ENCODE measurements at places on chromosomes 5 and 9.

DNA sequence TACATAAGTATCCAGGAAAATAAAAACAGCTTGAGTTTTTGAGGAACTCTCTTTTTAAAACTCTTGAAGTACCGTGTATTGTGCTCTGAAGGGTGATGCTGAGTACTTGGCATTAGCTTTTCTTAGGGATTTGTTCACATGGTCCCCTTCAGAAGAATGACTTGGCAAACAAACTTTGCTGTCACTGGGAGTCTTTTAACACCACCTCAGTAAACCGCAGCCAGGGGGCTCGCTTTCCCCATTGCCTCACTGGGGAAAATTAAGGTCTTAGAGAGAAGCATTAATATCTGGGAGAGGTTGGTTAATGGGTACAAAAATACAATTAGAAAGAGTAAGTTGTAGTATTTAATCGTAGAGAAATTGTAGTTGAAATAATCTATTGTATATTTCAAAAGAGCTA is 105.9 kb upstream of the DAP start:
- DNase-seq: no peak

DNA sequence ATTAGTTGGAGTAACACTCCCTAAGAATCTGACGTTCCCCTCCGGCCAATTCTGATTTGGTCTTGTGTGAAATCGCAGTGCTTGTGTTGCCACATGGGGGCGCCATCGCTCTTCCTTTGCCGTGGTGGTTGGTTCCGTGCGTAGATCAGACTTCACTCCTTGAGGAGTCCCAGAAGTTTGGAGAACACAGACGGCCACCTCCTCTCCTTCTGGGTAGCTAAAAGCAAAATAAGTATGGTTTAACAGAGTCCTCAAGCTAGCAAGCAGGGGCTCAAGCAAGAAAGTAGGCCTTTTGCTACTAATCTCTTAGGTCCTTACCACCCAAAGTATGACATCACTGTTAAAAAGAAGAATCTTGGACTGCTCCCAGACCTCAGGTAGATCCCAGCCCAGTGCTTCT is 59.5 kb downstream of the HSPA4 start:
- DNase-seq: peak; percentile 74

DNA sequence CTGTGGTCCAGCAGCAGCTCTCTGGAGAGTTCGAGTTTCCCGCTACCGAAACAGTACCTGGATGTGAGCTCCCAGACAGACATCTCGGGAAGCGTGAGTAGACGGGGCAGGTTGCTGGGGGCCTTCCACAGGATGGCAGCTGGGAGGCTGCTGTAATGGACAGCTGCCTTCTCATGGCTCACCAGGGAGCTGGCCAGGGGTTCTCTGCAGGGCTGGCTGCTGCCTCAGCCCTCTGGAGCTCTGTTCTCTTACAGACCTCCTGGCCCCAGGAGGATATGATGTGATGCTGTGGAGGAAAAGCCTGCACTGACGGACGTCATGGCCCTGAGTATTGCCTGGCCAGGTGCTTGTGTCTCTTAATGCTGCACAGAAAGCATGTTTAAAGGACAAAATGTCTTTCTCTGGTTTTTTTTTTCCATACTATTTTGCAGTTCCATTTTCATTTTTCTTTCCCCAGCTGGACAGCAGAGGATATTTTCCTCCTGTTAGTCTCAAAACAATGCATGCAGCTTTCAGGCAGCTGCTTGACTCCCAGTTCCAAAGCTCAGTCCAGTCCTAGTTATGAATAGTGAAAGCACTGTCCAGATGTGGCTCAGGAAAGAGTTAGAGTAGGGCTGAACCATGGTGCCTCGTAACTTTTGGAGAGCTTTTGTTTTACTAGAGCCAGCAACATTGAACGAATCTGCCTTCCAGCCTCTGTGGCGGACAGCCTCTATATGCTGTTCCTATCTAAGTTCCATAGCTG is 77.5 kb upstream of the RARS1 start:
- no peak for DNase-seq

GRCh38 chr9:95715868-95716435 is 159.5 kb upstream of the ERCC6L2 start:
- no peak for DNase-seq

GRCh38 chr9:137370865-137371520 is 52.0 kb downstream of the EXD3 start:
- no peak for DNase-seq

GRCh38 chr9:129036923-129037766 is 719 bp downstream of the MIGA2 start:
- no peak for DNase-seq

DNA sequence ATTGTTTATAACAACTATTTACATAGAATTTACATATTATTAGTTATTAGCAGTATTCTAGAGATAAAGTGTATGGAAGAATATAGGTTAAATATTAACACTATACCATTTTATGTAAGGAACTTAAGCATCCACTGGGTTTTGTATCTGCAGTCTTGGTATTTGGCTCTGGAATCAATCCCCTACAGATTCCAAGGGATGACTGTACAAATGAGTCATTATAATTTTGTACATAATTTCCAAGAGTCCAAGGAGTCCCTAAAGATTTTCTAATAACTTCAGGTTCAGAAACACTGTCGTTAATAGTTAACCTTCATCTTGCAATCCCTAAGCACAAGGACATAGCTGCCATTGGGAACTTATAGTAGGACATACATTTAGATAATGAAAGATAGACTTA is 254.8 kb upstream of the PDE4D start:
- no peak for DNase-seq

- no peak for DNase-seq
Measured at GRCh38 chr5:109640976-109641375, 48.8 kb upstream of the MAN2A1 start.

DNA sequence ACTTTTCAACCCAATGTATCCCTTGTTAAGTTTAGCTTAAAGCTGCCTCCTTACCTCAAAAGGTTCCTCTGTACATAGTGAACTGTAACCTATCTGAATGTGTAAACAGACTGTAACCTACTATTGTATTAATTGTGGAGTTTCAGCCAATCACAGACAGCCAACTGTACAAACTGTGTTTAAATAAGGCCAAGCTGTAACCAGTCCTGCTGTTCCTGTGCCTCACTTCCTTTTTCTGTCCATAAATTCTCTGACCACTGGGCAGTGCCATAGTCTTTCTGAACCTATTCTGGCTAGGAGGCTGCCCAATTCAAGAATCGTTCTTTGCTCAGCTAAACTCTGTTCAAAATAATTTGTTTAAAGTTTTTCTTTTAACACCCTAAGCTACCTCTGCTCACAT is 74.7 kb upstream of the DAPK1 start:
- DNase-seq: peak; percentile 31

DNA sequence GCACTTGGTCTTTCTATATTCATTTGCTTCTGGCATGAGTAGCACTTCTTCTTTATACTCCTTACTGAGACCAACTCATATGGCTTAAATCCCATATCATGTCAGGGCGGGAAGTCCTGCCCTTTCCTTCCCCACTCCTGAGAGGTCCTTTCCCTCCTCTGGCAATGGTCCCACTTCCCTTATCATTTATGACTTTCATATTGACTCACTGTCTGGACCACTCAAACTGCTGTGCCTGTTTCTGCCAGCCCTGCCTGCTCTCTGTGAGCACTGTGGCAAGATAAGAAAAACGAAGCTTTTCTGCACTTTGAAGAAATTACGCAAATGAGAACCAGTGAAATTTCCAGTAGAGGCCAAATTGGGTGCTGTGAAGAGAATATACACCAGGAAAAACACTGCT is 58.1 kb downstream of the ZNF474 start:
- DNase-seq: peak; percentile 28

- peak; percentile 73 for DNase-seq
Measured at GRCh38 chr5:142826741-142827492, 56.7 kb downstream of the ARHGAP26 start.

DNA sequence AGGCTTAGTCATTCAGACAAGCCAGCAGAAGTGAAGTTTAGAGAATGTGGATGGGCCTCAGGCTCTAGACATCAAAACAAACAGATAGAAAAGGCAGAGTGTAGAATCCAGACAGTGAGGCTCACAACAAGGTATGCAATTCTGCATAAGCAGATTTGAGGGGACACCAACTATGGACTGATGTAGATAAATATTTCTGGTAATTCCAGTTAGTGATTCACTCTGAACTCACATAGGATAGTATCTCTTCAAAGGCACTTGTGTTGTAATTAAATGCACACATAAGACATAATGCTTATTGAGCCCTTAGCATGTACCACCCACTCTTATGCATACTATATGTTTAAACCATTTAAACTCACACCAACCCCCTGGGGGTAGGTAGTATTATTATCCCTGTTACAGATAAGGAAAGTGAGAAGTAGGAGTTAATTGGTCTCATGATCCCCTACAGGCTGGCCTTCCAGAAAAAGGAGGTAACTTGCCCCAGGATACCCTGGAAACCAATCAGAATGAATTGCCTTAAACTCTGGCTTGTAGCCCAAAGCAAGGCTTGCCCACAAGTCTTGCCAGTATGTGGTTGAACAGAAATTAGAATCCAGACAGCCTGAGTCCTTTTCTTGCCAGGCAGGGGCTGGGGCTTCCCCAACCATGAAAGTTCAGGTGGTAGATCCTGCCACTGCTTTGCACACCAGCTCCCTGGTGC is 39.5 kb upstream of the HSPB3 start:
- no peak for DNase-seq

GRCh38 chr5:143155455-143155854 is 248.0 kb downstream of the NR3C1 start:
- DNase-seq: no peak

- no peak for DNase-seq
Measured at GRCh38 chr9:97363661-97364299, 48.1 kb upstream of the TDRD7 start.

- no peak for DNase-seq
Measured at GRCh38 chr9:15484802-15485201, 26.0 kb downstream of the PSIP1 start.

DNA sequence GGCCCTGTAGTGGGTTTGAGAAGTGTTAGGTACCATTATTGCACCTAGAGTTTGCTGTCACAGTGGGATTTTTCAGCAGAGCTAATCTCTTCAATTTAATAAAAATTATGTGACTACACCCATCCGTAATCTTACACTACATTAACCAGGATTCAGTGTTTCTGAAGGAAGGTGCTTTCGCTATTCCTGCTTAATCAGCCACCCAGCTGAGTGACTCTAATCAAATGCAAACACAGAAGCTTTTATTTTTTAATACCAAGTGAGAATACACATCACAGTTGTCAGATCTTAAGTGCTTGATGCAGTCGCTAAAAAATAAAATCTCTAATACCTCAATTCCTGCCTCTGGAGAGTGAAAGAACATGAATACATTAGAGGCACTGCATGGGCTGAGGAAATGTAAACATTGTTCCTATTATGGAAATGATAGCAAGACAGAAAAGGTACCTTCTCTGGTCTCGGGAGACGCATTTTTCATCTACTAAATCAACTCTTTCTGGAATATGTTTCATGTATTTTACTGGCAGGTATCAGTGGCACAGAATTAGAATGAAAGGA is 125.7 kb downstream of the SEMA6A start:
- no peak for DNase-seq

DNA sequence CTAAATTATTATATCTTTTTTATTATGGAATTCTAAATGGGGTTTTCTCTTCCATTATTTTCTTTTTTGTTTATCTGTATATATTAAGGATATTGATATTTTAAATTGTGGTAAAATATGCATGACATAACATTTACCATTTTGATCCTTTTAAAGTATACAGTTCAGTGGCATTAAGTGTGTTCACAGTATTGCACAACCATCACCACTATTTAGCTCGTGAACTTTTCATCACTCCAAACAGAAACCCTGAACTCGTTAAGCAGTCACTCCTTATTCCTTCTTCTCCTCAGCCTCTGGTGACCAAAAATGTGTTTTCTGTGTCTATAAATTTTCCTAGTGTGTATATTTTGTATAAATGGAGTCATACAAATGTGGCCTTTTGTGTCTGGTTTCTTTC is 188.2 kb downstream of the CCDC171 start:
- peak; percentile 8 for DNase-seq

DNA sequence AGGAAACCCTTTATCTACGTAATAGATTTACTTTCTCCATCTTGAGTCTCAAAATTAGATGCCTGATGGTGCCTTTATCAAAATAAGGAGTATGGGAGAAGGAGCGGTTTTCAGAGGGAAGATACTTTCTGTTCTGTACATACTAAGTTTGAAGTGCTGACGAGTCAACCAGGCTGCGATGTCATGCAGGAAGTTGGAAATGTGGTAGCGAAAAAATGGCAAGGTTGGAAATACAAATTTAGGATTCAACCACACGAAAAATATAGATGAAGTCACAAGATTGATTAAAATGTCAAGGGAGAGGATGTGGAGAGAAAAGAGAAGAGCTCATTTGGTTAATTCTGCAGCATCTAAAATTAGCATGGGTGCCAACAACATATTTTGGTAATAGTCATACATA is 129.5 kb downstream of the FOXD1 start:
- no peak for DNase-seq

DNA sequence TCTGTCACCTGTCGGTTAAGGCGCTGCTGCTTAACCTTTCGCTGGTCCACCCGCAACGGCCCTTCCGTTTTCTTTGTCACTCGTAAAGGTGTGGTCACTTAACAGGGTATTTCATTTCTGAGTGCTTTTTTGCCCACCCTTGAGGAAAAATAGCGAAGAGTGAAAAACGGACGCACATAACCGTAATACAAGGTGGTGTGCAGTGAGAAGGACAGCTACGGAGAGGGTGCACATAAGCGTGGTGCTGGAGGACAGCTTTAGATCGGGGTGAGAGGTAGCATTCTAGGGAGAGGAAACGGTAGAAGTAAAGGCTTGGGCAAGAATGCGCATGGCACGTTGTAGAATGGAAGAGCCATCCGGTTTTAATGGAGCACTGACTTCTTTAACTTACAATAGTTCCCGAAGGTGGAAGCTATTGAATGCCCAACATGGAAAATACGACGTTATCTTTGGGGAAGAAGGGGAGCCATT is 761 bp downstream of the CCT5 start:
- DNase-seq: peak; percentile 30

- no peak for DNase-seq
Measured at GRCh38 chr9:116178481-116179211, 25.1 kb downstream of the PAPPA start.

DNA sequence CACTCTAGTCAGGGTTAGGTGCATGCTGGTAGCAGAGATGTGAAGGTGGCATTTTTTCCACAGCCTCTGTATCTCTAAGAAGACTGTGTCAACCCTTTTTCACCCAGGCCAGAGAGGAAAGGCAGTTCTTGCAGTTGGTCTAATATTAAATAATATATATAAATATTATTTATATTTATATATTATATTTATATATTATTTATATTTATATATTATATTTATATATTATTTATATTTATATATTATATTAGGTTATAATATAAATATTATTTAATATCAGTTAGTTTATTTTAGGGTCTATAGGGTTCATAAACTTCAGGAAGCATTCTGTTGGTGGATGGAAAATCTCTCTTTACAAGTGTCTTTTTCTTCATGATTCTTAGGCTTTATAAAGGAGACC is 218.6 kb upstream of the DMRTA1 start:
- DNase-seq: no peak

GRCh38 chr5:82396871-82397514 is 118.8 kb upstream of the RPS23 start:
- no peak for DNase-seq

DNA sequence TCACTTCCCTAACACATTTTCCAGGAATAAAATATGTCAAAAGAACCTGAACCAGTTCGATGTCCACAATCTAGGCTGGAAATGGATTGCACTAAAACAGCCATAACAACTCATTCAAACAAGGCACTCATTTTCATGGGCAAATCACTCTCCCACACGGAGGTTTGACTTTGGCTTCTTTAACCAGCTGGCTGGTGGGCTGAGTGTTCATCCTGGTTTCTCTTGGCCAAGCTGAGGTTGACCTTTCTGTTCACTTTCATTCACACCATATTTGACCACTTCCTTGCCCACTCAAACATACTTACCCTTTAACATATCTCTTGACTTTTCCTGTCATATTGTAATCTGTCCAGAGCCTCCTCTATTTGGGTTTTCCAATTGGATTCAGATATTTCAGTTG is 5.4 kb downstream of the IL7R start:
- no peak for DNase-seq
